ENCODE measurements at places on chromosomes 2 and 18. TPM values are rescaled to one million over a fixed set of nuclear protein-coding genes. Genes with fewer than 3 reads are reported as not detected.

DNA sequence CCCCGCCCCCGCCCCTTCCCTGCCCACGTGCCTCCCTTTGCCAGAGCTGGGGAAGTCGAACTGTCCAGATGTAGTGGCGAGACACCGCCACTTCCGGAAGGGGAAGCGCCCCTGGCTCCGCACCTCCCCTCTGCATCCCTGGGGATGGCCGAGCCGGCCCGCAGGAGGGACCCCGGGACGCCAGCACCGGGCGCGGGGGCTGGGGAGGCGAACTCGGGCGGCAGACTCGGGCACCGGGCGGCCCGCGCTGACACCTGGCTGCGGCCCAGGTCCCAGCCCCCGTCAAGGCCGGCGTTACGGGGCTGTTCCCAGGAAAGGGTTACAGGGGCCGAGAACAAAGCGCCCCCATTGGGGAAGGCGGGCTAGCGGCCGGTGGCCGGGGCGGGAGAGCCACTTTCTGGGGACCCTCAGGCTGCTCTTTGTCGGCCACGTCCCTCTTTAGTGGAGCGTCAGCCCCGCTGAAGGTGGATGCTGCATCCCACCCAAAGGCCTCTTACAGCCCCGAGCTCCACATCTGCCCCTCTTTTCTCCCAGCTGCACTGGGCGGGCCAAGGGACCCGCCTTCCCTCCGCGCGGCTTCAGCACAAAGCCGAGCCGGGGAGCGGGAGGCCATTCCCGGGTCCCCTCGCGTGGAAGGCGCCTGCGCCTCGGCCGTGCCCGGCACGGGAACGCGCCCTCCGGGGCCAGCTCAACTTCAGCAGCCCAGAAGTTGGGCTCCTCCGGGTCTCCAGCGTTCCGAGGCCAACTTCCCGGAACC is 1.3 kb downstream of the SDC1 start:
- DNase-seq, result peak; percentile 81

DNA sequence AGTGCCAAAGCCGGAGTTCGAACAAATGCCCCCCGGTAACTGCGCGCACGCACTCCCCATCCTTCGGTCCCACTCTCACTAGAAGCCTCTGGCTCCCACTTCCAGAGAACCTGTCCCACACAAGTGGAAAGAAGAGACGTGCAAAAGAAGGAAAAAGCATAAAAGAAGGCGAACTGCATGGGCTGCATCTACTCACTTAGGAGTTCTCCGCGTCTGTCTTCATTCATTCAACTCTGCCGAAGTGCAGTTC is 312 bp downstream of the NR4A2 start:
- no peak for DNase-seq

- DNase-seq, result no peak
These were observed 673 bp downstream of the CENPO start for GRCh38 chr2:24793761-24794435.

DNA sequence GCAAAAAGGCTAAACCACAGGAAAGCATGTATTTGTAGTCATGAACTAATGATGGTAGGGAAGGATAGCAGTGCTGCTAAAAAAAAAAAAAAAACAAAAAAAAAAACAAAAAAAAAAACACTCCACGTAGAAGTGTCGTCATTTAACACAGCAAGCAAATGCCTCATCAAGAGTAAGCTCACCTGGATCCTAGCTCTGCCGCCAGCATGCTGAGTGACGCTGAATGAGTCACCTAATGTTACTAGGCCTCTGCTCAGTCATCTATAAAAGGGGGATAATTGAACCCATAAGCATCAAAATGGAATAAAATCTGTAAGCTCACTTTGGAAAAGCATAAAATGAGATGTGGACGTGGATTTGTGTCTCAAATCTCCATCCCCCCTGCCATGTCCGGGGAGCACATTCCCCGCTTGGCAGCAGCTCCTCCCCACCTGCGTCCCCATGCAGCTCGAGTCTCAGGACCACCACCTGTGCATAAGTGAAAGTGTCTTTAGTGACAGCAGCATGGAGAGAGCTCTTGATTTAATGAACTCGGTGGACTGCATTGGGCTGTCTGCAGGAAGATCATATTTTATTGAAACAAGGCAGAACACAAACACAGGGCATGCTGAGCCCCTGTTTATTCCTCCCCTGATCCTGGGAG is 427.5 kb downstream of the LRATD1 start:
- no peak for DNase-seq

CFAP65 gene
- 1.7 TPM for total RNA-seq

NOSTRIN gene
- 0.42 TPM for total RNA-seq

L3MBTL4 gene
- 5.4 TPM for total RNA-seq

LYPD1 gene
- 2.0 TPM for total RNA-seq

All from endodermal cell (in vitro differentiated cells).